Activated T-cell treated with anti-CD3 and anti-CD28 coated beads for 48 hours (primary cell): ENCODE measurements at places on chromosomes 2 and 18.

- DNase-seq, result no peak
These were observed 8.4 kb downstream of the POU3F3 start for GRCh38 chr2:104862058-104862941.

GRCh38 chr2:213764849-213765248 lies 480.6 kb downstream of the SPAG16 start:
- no peak for DNase-seq

- DNase-seq, result no peak
These were observed 247.5 kb upstream of the LRATD1 start for GRCh38 chr2:14385043-14385442.

GRCh38 chr2:218291318-218292047 lies 820 bp downstream of the TMBIM1 start:
- no peak for DNase-seq

GRCh38 chr18:50298443-50299284 lies 11.2 kb upstream of the CXXC1 start:
- DNase-seq, result no peak

GRCh38 chr2:119441376-119442225 lies 9.9 kb downstream of the TMEM37 start:
- DNase-seq, result no peak

DNA sequence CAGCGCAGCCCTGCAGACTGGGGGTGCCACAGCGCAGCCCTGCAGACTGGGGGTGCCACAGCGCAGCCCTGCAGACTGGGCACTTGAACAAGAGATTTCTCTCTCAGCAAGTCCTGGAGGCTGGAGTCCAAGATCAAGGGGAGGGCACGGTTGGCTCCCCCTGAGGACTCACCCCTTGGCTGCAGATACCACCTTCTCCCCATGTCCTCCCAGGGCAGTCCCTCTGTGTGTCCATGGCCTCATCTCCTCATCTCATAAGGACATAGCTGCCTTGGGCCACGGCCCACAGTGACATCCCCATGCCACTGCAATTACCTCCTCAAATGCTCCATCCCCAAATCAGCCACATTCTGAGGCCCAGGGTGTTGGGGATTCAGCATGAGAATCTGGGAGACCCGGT lies 98.2 kb downstream of the TPO start:
- DNase-seq, result no peak

DNA sequence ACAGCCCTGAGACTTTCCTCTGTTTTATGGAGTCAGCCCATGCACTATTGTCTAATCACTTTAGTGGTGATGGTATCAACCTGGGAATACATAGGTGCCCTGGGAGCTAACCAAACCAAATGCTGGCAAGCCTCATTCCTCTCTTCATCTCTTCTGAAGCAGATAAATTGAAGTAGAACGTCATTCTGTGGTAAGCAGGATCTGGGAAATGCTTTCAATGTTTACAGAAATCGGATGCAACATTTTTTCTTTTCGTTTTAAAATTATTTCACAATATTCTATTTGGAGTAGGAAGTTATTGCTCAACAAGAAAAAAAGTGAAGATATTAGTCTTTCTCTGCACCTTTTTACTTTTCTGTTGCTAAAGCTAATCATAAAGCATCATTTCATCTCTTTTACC lies 114.2 kb downstream of the RBMS1 start:
- no peak for DNase-seq

- DNase-seq, result peak; percentile 24
These were observed at the start of gene SH3RF3 for GRCh38 chr2:109128616-109129355. TSS of gene SH3RF3 (plus strand) at chr2:109129205.

GRCh38 chr2:85504778-85505261 lies 34.1 kb upstream of the MAT2A start:
- no peak for DNase-seq

GRCh38 chr18:26135548-26135947 lies 1.9 kb downstream of the PSMA8 start:
- no peak for DNase-seq

- DNase-seq, result no peak
These were observed 67.2 kb downstream of the KCTD1 start for GRCh38 chr18:26480897-26481795.

DNA sequence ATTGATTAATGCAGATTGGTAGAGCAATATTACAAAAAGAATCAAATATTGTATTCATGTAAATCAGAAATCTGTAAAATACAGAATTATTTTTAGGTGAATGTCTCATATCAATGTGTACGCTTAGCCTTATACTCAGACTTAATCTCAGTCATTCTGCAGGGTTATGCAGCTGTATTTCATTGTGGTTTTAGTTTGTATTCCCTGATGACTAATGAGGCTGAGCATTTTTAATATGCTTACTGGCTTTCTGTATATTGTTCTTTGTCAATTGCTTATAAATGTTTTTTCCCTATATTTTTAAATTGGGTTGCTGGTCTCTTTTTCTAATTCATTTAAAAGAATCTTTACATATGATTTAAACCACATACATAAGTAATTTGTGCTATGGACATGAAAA lies 50.1 kb downstream of the CDH19 start:
- DNase-seq, result no peak

GRCh38 chr2:95526360-95527341 lies 42.1 kb upstream of the TRIM43B start:
- DNase-seq, result peak; percentile 55

DNA sequence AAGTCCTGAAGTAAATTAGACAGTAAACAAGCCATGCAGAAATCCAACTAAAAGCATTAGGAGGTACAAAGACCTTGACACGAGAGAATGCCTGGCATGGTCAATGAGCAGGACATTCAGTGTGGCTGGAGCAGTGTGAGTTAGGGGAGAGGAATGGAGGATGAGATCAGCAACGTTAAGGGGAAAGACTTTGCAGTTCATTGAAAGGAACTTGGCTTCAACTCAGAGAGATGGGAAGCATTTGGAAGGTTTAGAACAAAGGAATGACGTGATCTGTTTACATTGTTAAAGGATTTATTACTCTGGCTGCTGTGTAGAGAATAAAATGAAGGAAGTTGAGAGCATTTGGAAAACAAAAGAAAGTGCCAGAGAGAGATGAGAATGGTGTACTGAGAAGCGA lies 621.3 kb downstream of the XIRP2 start:
- DNase-seq, result no peak

DNA sequence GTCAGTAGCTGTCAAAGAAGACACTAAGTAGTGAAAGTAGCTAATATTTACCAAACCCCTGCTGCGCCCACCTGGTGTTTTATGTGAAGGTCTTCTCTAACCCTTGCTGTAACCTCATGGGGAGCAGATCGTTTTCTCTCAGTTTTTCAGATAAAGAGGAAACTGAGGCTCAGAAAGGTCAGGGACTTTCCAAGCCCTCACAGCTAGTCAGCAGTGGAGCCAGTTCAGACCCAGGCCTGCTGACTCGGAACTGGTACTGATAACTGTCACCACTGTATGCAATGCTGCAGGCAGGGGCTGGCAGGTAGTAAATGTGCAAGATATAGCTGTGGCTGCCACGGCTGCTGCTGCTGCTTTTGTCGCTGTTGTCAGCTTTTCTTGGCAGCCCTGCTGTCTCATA lies 69.1 kb downstream of the LRRFIP1 start:
- DNase-seq, result no peak

- no peak for DNase-seq
These were observed 46.0 kb downstream of the PAX8 start for GRCh38 chr2:113232740-113233139.

DNA sequence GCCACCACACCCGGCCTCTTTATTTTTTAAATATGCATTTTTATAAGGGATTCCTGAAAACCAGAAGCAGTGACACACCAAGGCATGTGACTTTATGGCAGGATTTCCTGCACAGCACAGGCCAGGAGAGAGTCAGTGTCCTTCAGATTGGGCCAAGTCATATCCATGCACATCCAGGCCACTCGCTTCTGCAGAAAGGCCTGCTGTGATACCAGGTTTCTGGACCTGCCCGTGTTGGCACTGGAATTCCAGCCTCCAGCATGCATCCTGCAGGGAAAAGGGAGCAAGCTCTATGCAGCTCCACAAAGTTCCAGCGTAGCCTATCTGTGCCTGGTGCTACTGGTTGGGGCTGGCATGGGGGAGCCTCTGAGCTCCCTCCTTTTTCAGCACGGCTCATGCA lies 36.8 kb downstream of the MEX3C start:
- no peak for DNase-seq

DNA sequence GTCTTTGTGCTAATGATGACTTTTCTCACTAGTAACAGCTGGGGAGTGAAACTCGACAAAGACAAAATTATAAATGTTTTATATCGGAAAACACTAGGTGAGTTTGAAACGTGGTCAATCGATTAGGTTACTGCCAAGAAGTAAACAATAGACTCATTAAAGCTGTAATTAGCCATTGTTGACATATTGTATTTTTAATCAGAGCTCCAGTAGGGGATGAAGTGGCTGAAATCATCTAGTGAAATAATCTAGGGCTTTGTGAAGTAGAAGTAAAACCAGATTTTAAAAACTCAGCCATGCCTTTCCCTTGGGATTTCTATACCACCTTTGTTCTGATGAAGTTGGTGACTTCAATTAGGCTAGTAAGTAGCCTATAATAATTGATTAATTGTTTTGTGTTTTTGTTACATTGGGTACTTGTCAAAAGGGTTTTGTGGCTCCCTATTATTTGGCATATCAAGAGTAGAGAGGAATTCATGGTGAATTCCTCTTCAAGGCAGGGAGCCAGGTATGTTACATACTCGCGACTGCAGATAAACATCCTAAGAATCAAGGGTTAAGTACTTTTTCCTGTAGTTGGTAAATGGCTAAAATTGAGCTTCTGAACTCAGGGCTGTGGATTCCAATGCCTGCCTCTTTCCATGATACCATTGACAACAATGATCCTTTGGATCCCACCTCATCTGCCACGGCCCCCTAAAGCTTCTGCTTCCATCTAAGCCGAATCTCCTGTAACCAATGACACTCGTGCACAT lies 31.6 kb downstream of the RAB27B start:
- no peak for DNase-seq

- DNase-seq, result no peak
These were observed 392.5 kb upstream of the NRXN1 start for GRCh38 chr2:51424418-51424817.

DNA sequence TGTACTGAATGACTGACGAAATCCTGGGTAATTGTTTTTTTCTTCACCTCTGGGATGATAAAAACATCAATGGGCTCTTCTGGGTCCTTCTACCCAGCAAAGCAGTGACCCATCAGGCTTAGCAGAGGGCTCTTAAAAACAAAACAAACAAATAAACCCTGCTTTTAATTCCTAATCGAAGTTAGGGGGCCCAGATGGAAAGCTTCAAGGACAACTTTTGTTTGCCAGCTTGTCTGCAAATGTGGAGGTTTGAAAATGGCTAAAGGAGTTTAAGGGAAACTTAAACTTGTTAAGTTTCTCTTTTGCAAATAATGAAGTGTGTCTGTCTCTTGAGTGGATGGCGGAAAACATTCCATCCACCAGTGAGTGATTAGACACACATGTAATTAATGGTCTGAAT lies 327.2 kb downstream of the SATB2 start:
- no peak for DNase-seq

DNA sequence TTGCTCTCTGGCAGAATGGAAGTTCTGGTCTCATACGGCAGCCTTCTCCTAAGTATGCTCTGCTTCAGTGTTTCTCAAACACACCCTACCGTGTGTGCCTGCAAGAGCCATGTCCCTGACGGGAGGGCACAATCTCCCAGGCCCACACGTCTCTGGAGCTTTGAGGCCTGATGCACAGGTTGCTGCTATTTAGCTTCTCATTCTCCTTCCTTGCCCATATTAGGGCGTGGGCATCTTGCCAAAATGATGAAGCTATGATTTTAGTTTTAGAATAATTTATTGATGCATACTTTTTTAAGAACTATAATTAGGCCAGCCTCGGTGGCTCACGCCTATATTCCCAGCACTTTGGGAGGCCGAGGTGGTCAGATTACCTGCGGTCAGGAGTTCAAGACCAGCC lies 107.9 kb downstream of the RNF144A start:
- DNase-seq, result no peak

GRCh38 chr2:166240387-166241313 lies 112.8 kb upstream of the SCN1A start:
- no peak for DNase-seq

DNA sequence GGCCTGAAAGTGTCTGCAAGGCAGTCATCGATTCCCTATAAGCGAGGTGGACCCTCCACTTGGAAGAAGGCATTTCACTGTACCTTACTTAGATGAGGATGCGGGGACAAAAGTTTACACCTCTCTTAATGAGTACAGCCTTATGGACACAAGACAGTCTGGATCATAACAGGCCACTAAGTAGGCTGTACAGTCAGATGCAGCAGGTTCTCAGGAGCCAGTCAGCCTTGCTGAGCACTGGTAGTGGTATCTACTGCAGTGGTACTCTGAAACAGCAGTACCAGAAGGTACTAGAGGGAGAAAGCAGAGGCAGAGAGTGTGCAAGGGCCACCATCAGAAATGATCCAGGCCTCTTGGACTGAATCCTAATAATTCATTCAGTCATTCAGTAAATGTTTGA lies 77.6 kb downstream of the KCMF1 start:
- DNase-seq, result no peak

- no peak for DNase-seq
These were observed 30.0 kb downstream of the MEMO1 start for GRCh38 chr2:31980674-31981356.

DNA sequence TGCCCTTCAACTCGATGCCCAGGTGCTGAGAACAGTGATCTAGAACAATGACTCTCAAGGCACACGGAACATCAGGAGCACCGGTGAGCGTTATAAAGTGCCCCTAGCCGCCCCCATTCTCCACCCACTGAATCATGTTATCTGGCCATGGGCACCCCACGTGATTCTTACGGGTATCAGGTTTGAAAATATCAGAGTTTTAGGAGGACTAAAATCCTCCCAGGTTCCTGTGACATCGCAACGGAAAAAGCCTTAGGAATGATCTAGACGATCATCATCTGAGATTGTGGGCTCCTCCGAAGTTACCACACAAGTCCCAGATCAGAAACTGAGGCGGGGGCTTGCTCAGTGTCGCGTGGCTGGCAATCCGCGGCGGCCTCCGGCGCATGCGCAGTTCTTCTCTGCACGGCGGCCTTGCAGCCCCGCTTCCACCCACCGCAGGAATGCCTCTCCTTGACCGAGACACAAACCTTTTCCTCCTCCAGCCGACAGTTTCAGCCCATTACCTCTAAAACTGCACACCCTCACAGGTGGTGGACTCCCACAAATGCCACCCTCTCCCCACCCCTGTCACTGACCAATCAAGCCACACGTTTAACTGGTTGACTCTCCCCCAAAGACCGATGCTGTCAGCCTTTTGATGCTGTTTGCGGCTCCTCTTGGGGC lies 5.8 kb upstream of the MRPL33 start:
- peak; percentile 48 for DNase-seq

- no peak for DNase-seq
These were observed 41.7 kb downstream of the ATOH8 start for GRCh38 chr2:85795331-85796045.

GRCh38 chr2:234495251-234496054 lies 1.4 kb downstream of the ARL4C start:
- no peak for DNase-seq

- DNase-seq, result no peak
These were observed 337.0 kb downstream of the MBD2 start for GRCh38 chr18:53887447-53887846.

DNA sequence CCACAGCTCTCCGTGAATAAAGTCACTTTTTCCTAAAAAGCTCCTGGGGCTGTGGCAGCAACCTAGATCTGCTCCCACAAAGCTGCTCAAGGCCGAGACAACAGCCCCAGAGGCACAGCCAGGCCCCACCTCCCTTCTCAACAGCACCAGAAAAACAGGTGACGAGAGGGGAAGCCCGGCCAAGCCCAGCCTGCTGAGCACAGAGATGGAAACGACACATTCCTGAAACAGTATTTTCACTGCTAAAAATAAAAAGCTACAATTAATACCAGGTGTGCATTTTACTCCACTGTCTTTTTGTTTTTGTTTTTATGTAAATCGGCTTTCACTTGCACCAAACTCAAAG lies 199.3 kb downstream of the HDAC4 start:
- no peak for DNase-seq

- DNase-seq, result peak; percentile 8
These were observed 36.4 kb downstream of the COL5A2 start for GRCh38 chr2:189142893-189143759.
